Left lung (tissue), 14 donors: ENCODE measurements at places on chromosomes 1 and 21. TPM values are rescaled to one million over a fixed set of nuclear protein-coding genes. Genes with fewer than 3 reads are reported as not detected.
A peak's percentile ranks its signal among the peaks of the same experiment; 100 is the strongest.

GRCh38 chr21:16388911-16389560, 659.3 kb downstream of the USP25 start:
- no peak for DNase-seq

DNA sequence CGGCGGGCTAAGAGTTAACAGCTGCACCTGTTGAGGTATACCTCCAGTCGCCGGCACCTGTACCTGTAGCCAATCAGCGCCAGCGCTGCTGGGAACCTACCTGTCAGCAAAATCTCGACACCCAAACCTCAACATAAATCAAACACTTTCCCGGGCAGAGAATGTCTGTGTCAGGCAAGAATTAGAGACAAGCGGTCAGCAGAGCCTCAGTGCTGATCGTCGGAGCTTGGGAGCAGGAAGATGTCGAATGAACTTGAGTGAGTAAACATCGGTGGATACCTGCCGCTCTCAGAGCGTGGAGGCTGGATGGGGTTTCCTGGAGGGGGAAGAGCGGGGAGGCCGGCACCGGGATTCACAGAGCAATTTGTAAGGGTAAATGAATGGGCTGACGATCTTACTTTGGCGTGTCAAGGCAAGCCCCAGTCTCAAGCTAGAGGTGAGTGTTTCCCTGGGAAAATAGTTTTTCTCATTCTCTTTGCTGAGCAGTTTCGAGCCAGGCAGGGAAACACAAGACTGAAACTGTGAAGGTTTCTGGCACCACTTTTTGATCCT, at the start of gene GRHL3:
TSS of gene GRHL3 (plus strand) at position 46 of the 552 bp plus-strand sequence. CDS start at position 241, 195 bp downstream.
- DNase-seq: peak; percentile 58

DNA sequence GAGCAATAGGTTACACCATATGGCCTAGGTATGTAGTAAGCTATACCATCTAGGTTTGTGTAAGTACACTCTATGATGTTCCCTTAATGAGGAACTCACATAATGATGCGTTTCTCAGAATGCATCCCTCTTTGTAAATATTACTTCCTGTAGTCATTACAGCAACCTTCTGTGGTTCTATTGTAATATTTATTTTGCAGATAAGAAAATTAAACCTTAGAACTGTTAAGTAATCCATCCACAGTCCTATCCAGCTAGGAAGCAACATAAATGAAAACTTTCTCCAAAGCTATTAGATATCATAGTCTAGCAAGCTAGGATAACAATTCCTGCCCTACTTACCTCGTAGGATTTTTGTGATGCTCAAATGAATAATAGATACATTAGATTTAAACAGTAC, 88.7 kb downstream of the WLS start:
- no peak for DNase-seq

- no peak for DNase-seq
These were observed 132.7 kb downstream of the UCK2 start for GRCh38 chr1:165960136-165960535.

DNA sequence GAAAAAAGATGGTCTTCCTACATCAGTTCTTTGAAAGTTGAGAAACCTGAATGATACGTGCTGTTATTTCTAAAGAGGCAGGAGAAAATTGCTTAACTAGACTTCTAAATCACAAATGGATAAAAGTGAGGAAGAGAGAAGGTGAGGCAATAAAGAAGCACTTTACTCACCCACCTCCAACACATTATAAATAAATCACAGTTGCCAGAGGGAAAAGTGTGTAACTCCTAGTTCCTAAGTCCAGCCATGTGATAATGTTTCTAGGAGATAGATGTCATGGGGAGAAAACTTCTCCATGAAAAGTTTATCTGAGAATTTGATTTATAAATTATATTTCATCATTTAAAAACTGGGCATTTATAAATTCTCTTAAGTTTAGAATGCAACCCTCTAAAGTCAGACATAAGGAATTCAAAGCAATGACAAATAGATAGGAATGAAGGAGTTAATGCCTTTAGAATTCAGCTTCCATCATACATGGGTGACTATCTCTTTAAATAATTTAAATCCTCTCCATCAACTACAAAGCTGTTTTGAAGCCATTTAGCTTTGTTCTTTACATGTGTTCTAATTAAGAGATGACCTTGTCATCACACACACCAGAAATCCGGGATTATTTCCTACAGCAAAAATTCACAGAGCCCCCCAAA, 60.0 kb downstream of the NRIP1 start:
- no peak for DNase-seq

DNA sequence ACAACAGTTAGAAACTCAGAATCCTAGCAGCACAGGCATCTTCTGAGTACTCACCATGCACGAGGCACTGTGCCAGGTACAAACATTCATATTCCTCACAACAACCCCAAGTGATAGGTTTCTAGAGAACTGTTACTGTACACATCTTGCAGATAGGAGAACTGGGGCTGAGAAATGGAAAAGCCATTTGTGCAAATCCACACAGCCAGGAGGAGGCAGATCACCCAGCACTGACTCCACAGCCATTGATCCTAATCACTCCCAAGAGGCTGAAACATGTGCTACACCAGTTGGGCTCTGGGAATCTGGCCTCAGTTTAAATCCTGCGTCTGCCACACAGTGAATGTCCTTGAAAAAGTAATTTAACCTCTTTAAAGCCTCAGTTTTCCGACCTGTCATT, 151.0 kb downstream of the ST6GALNAC5 start:
- no peak for DNase-seq

DNA sequence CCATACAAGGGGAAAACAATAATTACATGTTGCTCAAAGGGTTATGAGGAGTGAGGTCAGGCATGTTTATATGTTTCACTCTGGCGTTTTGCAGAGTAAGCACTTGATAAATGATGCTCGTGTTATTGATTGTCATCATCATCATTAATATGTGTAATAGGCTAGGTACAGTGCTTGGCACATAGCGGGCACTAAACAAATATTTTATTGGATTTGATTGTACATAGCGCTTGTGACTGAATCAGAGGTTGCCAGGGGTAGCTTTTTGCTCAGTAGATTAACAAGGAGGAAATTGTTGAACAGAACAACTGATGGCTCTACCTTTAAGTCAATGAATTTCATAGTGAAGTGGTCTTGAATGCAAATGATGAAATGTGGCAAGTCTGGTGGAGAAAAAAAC, 91.7 kb downstream of the ROR1 start:
- DNase-seq: no peak

- DNase-seq: no peak
These were observed 44.1 kb downstream of the ESRRG start for GRCh38 chr1:216679108-216679507.

DNA sequence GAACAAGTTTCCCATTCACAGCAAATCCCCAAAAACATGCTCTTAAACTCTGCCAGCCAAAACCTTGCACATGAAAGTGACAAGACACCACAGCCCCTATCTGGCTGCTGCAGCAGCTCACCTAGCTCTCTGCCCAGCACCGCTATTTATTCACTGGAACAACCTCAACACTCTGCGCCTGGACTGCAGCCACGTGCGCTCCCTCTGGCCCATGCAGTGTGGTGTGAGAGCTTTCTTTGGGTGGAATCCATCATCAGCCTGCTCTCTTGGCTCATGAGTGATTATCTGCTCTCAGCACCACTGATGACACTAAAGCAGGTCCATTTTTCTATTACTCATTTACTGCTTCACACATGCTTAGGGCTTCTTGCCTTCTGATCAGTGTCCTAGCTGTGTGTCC, 11.4 kb downstream of the KCNJ6 start:
- DNase-seq: no peak

GRCh38 chr1:1155258-1155657, 18.4 kb upstream of the TTLL10 start:
- DNase-seq: no peak

GRCh38 chr1:59107916-59108315, 189.0 kb upstream of the FGGY start:
- no peak for DNase-seq

- no peak for DNase-seq
These were observed 18.6 kb downstream of the PTAFR start for GRCh38 chr1:28157894-28158293.

- DNase-seq: no peak
These were observed 90.2 kb upstream of the VAMP3 start for GRCh38 chr1:7680955-7681268.

DNA sequence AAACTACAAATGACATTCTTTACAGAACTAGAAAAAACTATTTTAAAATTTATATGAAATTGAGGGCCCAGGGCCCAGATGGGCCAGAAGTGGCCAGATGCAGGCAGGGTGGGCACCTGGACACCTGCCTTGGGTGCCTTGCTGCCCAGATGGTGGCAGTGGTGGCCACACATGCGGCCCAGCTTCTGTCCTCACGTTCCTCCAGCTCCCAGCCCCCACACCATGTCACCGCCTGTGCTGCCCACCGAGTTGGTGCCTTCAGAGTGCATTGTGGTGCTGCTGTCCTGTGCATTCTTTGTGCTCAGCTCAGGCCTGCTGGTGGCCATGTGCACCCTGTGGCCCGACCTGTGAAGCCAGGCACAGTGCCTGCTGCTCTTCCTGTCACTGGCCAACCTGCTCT, 216.8 kb upstream of the CXADR start:
- DNase-seq: no peak

- DNase-seq: no peak
These were observed 2.6 kb downstream of the PUM1 start for GRCh38 chr1:31062867-31063380.

- no peak for DNase-seq
These were observed 15.4 kb upstream of the SELENON start for GRCh38 chr1:25784575-25785051.

- DNase-seq: no peak
These were observed 10.7 kb downstream of the LRRC47 start for GRCh38 chr1:3785456-3786157.

GRCh38 chr1:65332821-65333220, 23.5 kb downstream of the DNAJC6 start:
- no peak for DNase-seq

- no peak for DNase-seq
These were observed 3.7 kb downstream of the RSBN1 start for GRCh38 chr1:113808450-113809195.

DNA sequence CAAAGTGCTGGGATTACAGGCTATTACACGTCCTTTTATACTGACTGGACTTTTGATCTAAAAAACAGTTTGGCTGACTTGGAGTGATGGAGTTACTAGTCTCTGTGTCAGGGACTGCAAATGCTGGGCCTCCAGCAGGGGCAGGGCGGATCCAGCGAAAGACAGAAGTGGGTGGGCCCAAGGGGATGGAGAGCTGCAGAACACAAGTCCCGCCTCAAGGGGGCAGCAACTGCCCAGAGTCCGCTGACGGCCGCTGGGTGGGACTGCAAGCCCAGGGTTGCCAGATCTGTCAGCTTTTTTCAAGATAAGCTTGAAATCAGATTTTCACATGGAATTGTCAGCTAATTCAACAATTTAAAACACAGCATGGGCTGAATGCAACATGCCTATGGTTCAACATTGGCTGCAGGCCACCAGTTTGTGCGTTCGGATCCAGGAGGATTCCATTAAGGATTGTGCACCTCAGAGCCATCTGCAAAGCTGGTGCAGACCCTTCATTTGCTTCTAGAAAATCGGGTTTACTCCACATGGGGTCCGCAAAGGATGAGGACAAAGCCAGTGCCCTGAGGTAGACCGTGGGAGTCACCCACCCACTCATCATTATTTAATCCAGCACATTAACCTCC, 10.7 kb downstream of the STMN1 start:
- DNase-seq: peak; percentile 89

DNA sequence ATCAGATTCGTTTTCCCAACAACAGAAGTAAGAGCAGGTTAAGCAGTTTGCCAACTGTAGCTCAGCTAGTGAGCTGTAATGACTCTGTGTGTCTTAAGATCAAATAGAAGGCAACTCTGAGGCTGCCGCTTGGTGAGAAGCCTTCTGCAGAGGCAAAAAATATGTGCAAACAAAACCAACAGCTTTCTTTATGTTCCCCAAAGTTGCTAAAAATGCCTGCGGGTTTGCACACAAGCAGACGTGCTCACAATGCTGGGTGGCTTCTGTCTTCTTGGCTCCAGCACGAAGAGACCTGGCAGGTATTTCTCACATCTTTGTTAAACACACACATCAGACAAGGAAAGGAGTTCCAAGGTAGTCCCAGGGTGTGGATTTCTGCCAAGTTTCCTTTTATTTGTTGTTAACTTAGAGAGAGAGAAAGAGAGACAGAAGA, 158.9 kb upstream of the JUN start:
- no peak for DNase-seq

DNA sequence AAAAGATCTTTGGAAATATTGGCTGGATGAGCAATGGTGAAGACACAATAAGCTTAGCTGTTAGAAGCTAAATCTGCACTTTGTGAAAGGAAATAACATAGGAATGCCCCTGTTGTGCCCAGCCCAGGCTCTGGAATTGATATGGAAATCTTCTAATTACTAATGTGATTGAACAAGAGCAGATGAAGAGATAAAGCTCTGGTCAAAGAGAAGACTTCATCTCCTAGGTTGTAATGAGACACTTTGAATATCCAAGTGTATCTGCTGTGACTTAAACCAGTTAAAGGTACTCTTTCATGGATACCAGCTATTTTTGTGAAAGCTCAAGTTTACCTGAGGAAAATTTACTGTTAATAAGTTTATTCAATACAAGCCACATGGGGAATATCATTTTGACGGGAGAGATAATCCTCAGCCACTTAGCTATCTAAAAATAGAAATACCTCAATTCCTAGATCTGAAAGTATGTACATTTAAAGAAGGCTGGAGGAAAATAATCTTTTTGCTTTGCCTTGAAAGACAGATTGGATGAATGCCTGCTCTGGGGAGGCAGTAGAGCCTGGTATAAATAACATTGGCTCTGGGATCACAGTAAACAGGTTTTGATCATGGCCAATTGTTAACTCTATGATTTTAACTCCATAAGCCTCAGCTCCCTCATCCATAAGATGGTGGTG, 494.0 kb upstream of the B3GALT2 start:
- DNase-seq: no peak

GRCh38 chr1:23530747-23531561, at the start of gene E2F2:
Gene E2F2, minus strand, starts transcription at chr1:23531233. Its CDS starts 440 bp downstream, at chr1:23530793.
- peak; percentile 93 for DNase-seq

The KRTAP7-1 gene
- polyA plus RNA-seq: not detected

The PLPPR4 gene
- polyA plus RNA-seq: 36.8 TPM

The CFHR2 gene
- polyA plus RNA-seq: not detected

The FUCA1 gene
- 26.7 TPM for polyA plus RNA-seq

The PLA2G2D gene
- 0.11 TPM for polyA plus RNA-seq

The RGS4 gene
- polyA plus RNA-seq: 3.3 TPM

The CYP4B1 gene
- polyA plus RNA-seq: 2.2 TPM

The HSD3B2 gene
- not detected for polyA plus RNA-seq

The TNN gene
- 1.9 TPM for polyA plus RNA-seq

The GBP3 gene
- 10.3 TPM for polyA plus RNA-seq

The SIK1 gene
- polyA plus RNA-seq: 36.0 TPM

The SLAMF7 gene
- polyA plus RNA-seq: 1.0 TPM

The ADAMTSL4 gene
- polyA plus RNA-seq: 13.0 TPM

The CCDC181 gene
- polyA plus RNA-seq: 4.3 TPM

The MAN1A2 gene
- polyA plus RNA-seq: 32.0 TPM
